ENCODE measurements at places on chromosomes 2 and 18.
A peak's percentile ranks its signal among the peaks of the same experiment; 100 is the strongest.

GRCh38 chr2:126756125-126756524, 100.2 kb downstream of the GYPC start:
- no peak for DNase-seq

GRCh38 chr2:81714817-81715216, 1410.3 kb upstream of the LRRTM1 start:
- DNase-seq: no peak

DNA sequence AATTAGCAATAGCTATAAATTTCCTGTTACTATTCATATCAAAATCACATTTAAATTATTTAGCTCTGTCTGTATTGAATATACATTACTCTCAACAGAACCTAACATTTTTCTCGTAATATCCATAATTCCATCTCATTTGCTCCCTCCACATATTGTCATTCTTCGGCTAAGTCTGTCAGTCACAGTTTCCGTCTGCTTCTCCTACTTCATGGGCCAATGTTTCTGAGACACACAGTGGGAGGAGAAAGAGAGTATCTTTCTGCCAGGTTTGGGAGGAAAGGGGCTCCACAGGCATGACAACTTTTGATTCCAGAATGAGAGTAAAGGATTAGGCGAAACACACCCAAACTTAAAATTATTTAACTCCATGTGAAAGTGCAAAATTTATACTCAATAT, 273.1 kb upstream of the SMIM21 start:
- no peak for DNase-seq

DNA sequence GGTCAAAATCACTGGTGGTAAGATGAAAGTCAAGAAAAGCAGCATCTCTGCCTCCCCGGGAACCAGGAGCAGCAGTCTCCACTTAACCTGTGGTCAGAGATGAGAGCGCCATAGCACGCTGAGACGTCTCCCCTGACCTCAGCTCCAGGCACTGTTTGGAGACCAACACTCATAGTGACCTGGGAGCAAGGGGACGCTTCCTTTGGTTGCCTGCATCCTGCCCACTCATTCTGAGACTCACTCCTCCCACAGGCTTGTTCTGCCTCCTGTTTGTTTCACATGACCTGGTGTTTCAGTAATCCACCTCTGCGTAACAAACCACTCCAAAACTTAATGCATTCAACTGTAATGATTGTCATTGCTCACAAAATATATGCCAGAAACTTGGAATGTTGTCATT, 139.3 kb downstream of the ACOXL start:
- no peak for DNase-seq

GRCh38 chr18:73826098-73826497, 321.5 kb downstream of the FBXO15 start:
- no peak for DNase-seq

DNA sequence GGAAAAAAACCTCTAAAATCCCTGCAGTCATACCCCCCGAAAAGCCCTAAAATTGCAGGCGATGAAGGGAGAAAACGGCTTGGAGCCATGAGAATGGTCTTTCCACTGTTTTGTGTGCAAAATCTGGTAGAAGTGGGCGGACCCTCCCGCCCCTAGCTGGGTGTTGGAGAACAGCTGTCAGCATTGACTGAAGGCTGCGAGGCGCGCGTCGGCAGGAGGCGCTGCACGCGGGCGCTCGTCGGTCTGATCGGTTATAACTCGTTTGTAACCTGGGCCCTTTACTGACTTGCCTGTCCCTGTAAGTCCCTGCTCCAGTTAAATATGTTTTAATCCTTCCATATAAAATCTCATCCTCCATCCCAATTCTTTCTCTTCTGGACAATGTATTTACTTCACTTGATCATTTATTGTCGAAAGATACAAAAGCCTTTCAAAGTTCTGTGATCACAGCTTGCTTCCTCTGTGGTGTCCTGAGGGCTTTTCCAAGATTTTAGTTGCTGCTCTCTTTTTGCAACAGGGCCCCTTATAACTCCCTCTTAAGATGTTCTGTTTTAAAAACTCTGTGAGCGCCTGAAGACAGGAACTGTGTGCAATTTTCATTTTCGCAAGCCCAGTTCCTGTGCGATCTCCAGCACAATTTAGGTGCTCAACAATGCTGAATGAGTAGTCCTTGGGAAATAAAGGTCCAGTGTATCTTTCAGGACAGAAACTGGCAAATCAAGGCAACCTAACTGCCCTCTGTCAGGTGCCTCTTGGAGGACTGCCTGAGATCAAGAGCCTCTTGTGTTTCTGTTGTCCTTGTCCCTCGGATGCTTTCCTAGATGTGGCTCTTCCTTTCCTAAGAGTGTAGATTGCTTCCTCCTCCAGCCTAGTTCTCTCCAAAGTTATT, 918 bp upstream of the HNRNPLL start:
- DNase-seq: peak; percentile 82

DNA sequence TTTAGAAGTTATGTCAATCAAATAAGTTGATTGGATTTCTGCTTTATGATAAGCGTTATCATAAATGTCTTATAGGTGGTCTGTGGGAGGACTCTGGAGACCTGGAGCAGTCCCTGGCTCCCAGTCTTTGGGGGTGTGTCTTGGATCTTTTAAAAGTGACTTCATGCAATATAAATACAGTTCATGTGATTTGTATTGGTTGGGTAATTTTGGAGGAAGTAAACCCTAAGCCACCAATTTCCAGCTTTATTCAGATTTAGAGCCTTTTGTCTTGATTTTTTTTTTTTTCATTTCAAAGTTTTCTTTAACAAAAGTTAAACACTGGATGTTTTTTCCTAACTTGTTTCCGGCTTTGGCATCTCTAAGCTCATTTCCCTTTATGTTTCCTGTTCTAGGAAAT, 68.8 kb downstream of the MAP4K4 start:
- no peak for DNase-seq

- peak; percentile 5 for DNase-seq
These were observed 41.2 kb upstream of the DAPL1 start for GRCh38 chr2:158753641-158754611.

DNA sequence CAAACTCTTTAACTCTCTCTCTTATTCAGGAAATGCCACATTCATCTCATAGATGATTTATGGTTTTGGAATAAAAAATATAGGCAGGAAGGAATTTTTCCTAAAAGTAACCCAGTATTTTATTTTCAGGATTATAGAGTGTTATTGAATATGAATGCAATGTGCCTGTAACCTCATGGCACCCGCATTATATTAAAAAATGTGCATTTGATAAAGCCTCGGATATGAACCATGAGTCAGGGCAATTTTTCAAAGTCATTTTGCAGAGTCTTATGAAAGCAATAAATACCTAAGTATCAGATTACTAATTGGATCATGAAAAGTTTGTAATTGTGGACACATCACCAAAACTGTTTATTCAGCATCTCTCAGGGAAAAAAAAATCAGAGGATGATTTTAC, 573.8 kb downstream of the TSN start:
- DNase-seq: no peak

DNA sequence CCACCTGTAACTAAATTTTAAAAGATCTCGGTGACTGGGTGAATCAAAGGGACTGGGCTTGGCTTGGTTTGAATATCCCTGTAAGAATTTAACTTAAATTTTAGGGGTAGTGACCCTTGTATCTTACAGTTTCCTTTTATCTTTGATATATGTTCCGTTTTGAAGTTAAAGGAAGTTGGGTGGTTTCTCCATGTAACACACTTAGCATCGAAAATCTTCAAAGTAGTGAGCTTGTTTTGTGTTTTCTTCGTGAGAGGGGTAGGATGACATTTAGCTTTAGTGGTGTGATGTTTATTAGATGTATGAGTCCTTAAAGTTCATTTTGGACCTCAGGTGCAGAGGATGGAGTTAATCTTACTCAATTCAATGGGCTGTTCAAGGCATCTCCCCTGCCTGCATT, 1.6 kb downstream of the WDR7 start:
- DNase-seq: no peak

- DNase-seq: no peak
These were observed 142.5 kb downstream of the MTCL1 start for GRCh38 chr18:8847900-8848299.

- DNase-seq: no peak
These were observed 71.3 kb downstream of the VWA3B start for GRCh38 chr2:98158305-98158704.

GRCh38 chr18:5311301-5311989, 15.9 kb upstream of the ZBTB14 start:
- no peak for DNase-seq

DNA sequence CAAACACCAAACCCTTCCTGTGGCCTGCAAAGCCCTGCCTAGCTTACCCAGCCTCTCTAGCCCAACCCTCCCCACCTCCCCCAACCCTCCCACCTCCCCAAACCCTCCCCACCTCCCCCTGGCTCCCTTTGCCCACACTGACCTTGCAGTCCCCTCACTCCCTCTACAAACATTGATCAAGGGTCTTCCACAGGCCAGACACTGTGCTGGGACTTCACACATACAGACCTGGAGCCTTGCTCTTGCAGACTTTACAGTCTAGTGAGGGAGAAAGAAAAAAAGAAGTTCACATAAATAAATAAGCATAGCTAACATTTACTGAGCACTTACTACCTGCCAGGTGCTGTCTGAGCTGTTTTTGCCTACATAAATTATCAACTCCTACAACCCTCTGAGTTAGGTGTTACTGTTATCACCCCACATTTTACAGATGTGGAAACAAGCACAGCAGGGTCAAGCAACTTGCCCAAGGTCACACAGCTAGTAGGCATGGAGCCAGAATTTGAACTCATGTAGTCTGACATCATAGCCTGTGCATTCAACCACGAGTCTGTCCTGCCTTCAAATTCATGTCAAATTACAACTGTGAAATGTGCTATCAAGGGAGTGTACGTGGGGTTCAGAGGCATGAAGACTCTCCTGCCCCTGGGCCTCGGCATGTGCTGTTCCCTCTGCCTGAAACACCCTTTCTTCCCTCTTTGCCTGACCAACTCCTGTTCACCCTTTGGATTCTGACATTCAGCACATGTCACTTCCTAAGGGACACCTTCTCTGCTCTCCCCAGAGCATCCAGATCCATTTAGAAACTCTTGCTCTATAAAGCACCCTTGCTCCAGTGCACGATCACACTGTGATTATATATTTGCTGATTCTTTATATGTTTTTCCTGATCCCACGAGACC, 209.9 kb downstream of the TNS1 start:
- no peak for DNase-seq

DNA sequence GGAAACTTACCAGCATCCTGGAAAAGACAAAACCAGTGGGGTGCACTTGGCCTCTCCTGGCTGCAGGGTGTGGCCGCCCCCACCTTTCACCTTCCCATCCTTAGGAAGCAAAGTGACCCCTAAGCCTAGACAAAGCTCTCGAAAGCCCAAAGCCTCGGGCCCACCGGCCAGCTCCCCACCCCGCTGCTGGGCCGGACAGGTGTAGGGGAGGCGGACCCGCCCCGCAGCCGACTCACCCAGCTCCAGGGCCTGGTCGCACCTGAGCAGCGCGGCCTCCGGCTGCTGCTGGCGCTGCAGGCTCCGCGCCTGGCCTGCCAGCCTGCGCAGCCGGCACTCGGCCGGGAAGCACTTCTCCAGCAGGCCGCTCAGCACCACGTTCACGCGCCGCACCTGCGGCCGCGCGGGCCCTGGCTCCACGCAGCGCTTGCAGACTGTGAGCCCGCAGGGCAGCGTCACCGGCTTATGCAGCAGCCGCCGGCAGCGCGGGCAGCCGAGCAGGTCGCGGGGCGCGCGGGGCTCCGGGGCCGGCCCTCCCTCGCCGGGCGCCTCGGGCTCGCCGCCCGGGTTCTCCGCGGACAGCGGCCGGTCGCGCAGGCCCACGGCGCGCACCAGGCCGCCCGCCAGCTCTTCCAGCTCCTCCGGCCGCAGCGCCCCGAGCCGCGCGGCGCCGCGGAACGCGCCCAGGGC, 979 bp downstream of the LONRF2 start:
- no peak for DNase-seq

- DNase-seq: no peak
These were observed 92.7 kb upstream of the ASAP2 start for GRCh38 chr2:9113916-9114315.

DNA sequence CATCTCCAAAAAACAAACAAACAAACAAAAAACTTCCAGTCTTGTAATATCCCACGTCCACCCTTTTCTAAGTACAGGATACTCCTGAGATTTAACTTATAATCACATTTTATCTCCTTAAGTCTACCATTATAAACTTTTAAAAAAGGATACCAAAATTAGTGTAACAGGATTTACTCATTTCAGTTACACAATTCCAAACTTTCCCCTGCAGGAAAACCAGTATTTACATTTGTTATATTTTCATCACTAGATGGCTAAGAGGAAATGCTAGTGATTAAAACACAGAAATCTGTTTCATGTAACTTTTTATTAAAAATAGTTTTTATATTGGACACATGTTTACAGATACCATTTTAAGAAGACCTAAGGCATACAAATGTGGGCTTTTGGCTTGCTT, 27.5 kb downstream of the CFAP36 start:
- no peak for DNase-seq

GRCh38 chr2:179354739-179355537, 90.3 kb upstream of the SESTD1 start:
- DNase-seq: no peak

DNA sequence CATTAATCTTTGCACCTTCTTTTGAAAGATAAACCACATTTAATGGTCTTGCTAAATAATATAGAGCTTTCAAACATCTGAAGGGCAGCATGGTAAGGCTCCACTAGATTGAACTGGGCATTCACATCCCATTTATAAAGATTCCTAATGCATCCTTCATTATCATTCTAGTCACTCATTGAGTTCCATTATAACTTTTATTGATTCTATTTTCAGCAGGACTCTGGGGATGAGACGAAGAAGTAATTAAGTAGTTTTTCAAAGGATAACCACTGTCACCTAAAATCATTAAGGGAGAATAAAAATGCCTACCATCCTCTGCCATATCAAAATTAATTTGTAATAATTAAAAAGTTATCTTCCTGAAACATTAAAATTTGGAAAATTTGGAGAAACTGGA, 60.2 kb upstream of the CTNNA2 start:
- DNase-seq: no peak

GRCh38 chr18:23643815-23644490, 18.8 kb downstream of the ANKRD29 start:
- no peak for DNase-seq

DNA sequence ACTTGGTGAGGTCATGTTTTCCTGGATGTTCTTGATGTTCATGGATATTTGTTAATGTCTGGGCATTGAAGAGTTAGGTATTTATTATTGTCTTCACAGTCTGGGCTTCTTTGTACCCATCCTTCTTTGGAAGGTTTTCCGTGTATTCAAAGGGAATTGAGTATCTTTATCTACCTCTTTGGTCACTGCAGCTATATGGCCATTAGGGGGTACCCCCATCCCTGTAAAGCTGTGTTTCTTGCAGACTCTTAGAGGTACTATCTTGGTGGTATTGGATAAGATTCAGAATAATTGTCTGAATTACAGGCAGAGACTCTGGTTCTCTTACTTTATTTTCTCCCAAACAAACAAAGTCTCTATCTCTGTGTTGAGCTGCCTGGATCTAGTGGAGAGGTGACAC, 401.6 kb upstream of the FSIP2 start:
- no peak for DNase-seq

DNA sequence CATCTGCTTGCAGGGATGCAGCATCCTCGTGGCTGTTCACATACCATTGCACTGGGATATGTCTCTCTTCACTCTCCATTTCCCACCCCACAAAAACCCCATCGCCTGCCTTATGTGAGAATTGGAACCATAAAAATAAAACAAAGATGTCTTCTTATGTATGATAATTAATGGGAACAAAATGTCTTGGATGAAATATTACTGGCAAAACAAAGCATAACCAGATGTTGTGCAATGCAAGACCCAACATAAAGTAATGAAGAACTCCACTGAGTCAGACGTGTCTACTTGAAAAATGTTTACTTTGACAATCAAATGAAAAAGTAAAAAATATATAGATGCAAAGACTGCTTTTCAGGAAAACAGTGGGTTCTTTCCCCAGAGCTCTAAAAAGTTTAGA, 611.3 kb upstream of the SYT4 start:
- no peak for DNase-seq
